ENCODE measurements at places on chromosomes 6 and 20.
A peak's percentile ranks its signal among the peaks of the same experiment; 100 is the strongest.

DNA sequence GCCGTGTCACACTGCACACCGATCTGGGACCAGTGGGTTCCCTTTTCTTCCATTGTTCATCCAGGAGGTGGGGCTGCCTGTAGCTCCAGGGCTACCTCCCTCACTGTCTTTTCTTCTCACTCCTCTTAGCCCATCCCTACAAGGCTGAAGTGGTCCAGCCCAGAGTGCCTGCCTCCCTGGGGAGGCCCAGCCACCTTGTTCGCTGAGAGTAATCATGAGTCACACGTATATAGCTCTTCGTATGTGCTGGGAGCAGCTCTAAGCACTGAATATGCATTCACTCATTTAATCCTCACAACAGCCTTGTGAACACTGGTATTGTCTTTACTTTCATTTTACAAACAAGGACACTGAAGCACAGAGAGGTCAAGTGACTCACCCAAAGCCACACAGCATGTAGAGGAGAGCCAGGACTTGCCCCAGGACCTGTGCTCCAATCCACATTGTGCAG, 14.7 kb upstream of the CCDC167 start:
- no peak for DNase-seq

- no peak for DNase-seq
Measured at GRCh38 chr6:114312931-114313330, 29.9 kb downstream of the HS3ST5 start.

GRCh38 chr6:113691260-113691656, 165.9 kb upstream of the MARCKS start:
- DNase-seq = no peak

DNA sequence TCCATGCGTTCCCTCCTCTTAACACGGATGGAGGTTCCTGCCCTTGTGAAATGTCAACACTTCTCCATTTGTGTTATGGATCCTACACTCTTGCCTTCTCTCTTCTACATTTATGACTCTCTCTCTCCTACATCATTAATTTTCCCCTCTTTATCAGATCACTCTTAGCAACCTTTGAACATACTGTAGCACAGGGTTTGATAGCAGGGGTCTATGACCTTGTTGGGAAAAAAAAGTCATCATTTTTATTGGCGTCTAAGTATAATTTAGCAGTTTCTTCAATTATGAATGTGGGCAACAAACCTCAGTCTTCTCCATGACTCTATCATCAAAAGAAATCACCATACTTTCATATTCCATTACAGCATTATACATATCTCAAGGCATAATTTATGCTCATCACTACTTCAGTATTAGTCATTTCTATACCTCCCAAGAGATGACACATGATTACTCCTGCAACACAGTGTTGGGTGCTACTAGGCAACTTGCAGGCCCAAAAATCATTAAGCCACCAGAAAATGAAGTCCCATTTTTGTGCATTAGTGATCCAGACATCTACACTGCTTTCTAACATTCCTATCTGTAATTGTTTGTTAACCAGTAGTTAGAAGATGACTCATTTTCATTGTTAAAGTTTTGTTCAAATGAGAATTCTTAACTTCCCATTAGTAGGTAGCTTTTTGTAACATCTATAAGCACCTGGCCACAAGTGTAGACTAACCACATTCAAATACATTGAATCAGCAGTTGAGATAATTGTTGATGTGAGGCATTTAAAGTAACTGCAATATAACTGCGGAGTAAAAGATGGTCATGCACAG, 9.5 kb downstream of the CYP39A1 start:
- DNase-seq = no peak

- DNase-seq = peak; percentile 33
Measured at GRCh38 chr6:111844376-111844775, 28.9 kb downstream of the FYN start.

- no peak for DNase-seq
Measured at GRCh38 chr20:10936786-10937185, 263.0 kb upstream of the JAG1 start.

- no peak for DNase-seq
Measured at GRCh38 chr20:51353491-51353890, 189.0 kb downstream of the NFATC2 start.

DNA sequence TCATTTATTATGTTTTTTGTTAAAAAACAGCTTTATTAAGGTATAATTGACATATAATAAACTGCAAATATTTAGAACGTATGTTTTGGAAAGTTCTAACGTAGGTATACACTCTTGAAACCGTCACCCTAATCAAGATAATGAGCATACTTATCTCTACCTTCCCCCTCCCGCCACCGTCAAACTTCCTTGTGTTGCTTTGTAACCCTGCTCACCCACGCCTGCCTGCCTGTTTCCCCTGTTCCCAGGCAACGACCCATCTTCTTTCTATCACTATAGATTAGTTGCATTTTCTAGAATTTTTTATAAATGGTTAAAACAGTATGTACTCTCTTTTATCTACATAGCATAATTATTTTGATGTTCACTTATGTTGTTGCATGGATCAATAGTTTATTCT, 33.5 kb upstream of the GCLC start:
- DNase-seq = no peak

DNA sequence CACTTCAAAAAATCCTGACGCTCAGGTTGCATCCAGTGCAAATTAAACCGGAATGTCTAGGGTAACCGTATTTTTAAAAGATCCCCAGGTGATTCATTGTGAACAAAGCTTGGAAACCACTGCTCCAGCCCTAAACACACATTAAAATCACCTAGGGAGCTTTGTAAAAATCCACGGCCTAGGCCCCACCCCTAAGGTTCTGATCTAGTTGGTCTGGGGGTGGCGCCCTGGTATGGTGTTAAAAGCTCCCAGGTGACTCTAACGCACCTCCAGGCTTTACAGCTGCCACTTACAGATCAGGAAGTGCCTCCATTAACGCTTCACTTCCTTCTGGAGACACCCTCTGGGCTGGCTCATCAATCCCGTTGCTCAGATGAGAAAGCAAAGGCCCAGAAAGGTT, 92.2 kb downstream of the GRM4 start:
- no peak for DNase-seq

- no peak for DNase-seq
Measured at GRCh38 chr6:170084166-170084730, 206.6 kb downstream of the DLL1 start.

DNA sequence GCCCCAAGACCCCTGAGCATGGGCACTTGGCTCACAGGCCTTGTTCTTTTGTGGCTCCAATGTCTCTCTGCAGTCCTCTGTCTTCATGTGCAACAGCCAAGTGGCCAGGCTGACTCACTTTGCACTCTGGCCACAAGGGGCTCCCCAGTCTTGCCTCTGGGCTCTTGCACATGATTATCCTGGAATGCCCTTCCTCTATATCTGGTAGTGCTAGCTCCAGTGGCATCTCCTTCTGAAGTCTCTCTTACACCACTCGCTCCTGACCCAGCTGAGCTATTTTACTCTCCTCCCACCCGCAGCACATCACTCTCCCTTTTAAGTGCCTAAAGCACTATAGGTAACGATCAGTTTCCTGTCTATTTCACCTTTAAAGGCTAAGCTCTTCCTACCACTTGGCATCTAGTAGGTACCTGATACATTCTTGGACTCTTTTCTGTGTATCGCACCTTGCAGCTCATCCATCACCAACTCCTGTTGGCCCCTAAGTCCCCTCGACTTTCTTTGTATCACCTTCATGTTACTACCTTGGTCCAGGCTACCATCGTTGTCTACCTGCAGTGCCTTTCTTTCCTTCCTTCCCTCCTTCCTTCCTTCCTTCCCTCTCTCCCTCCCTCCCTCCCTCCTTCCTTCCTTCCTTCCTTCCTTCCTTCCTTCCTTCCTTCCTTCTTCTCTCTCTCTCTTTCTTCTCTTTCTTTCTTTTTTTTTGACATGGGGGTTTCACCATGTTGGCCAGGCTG, 211.9 kb upstream of the RNF24 start:
- peak; percentile 67 for DNase-seq

- no peak for DNase-seq
Measured at GRCh38 chr6:73800997-73801396, 105.0 kb downstream of the CD109 start.

DNA sequence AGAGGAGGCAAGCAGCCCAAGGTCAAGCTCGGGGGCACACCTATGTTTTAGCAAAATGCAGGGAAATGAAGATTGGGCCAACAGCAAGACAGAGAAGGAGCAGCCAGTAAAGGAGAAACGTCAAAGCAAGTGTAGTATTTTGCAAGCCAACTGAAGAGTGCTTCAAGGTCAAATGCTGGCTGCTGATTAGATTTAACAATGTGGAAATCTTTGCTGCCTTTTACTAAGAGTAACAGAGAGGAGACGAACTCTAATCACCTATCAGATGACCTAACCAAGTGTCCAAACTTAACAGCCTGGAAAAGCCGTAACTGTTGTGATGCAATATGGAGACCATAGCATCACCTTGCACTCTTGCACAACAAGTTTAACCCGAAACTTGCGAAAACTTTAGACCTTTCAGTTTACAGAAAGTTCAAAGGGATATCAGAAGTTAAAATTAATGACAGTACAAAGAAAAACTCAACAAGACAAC, 30.4 kb downstream of the AKIRIN2 start:
- DNase-seq = no peak

DNA sequence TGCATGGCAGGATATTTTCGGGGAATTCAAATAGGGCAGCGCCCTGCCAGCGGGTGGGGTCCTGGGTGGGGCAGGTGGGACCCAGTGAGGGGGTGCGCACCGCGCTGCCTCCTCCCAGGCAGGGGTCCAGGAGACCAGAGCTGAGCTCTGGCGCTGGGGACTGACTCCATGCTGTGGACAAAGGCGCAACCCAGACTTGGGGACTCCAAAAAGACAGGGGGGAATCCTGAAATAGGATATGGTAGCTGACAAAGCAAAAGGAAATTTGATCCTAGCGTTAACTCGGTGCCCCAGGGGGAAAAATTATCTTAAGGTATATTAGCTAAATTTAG, 23.6 kb downstream of the TFAP2A start:
- DNase-seq = no peak

DNA sequence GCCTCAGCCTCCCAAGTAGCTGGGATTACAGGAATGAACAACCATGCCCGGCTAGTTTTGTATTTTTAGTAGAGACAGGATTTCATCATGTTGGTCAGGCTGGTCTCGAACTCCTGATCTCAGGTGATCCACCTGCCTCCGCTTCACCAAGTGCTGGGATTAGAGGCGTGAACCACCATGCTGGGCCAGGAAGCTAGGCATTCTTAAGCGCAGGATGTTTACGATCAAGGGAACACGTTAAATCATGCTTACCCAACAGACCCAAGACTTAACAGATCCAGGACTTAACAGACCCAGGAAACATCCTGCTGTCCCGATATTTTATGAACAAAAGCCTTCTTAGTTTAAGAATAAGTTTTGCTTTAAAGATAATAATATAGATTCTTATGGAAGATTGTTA, 9.1 kb downstream of the PTGIS start:
- DNase-seq = no peak

GRCh38 chr20:59105581-59105980, 58.0 kb upstream of the ZNF831 start:
- DNase-seq = no peak

DNA sequence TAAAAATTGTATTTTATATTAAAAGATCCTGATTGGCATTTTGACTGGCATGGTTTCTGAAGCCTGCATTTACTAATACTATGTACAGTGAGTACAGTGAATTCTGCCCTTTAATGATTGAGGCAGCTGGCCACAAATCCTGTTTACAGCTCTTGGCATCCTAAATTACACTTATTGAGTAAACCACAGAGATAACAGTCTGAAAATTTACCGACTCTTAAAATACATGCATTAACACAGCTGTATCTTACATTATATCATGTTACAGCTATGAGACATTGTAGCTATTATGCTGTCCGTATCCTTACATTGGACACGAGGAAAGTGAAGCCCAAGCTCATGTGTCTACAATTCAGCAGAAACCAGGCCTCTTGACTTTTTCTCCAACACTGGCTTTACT, 90.8 kb downstream of the FAM83B start:
- DNase-seq = no peak

DNA sequence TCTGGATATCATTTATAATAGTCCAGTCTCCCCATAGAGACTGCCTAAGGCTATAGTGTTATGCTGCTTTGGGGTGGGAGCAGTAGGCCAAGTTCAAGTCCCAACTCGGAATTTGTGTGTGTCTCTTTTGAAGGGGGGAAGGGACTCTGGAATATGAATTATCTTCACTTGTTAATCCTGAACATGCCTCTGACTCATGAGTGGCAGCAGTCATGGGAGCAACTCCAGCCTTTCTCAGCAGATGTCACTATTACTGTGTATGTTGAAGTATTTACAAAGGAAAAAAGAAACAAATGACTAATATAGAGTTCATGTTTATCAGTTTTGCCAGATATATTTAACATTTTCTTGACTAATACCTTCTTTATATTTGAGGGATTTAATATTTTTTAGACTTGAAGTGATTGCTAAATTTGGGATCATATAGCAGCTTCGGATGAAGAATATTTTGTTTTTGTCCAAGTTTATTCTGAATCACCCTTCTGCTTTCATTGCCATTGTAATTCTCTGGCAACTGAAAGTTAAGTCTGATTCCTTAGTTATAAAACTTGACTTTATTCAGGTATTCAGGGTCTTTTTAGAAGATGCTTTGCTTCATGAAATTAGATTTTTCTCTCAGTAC, 23.4 kb downstream of the FAM217A start:
- peak; percentile 58 for DNase-seq

- DNase-seq = peak; percentile 57
Measured at GRCh38 chr6:26307850-26308249, 57.1 kb upstream of the BTN3A2 start.

- DNase-seq = no peak
Measured at GRCh38 chr6:123203928-123204327, 207.9 kb downstream of the CLVS2 start.

DNA sequence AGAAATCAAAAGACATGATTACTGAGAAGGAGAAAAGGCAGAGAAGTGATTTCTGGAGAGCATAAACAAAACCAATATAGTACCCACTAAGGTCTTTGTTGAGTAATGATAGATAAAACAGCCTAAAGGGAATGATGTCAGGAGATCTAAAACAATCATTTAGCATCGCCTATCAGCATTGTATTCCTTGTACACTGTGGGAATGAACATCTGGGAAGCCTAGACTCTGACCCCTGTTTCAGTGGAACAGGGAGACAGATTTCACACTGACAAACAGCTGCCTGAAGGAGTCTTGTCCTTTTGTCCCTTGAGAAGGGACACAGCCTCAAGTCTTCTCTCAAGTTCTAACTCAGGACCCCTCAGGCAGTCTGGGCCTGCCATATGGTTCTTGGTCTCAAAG, 1.7 kb downstream of the ASIP start:
- no peak for DNase-seq

GRCh38 chr20:61454053-61454452, 202.0 kb downstream of the CDH4 start:
- DNase-seq = no peak

GRCh38 chr20:31720486-31721407, 1.9 kb downstream of the BCL2L1 start:
- peak; percentile 58 for DNase-seq
